ENCODE measurements at places on chromosomes 3 and 15.

- no peak for DNase-seq
Measured at GRCh38 chr3:151765685-151766084, 32.0 kb downstream of the AADACL2 start.

- DNase-seq = no peak
Measured at GRCh38 chr3:930866-931265, 162.0 kb upstream of the CNTN6 start.

- no peak for DNase-seq
Measured at GRCh38 chr3:48125013-48125705, 63.1 kb downstream of the CDC25A start.

- no peak for DNase-seq
Measured at GRCh38 chr15:63372753-63373152, 8.9 kb downstream of the CA12 start.

GRCh38 chr15:60121845-60122244 lies 117.7 kb downstream of the FOXB1 start:
- no peak for DNase-seq

GRCh38 chr15:92846741-92847140 lies 53.4 kb upstream of the CHD2 start:
- no peak for DNase-seq

DNA sequence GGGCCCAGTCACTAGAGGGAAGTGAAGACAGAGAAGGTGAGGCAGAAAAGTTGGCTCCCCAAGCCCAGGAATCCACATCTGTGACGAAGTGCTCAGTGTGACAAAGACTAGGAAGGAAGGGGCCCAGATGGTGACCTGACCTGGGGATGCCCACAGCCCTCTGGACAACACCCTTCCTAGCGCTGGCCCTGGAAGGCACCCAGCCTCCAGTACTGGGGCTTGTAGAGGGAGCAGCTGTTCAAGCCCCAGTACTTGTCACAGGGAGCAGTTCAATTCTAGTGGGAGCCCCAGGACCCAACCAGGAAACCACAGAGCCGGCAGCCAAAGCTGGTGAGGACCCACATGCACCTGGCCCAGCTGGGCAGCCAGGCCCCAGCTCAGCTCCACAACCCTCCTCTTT lies 190.8 kb downstream of the XXYLT1 start:
- no peak for DNase-seq

GRCh38 chr3:195425849-195426248 lies 17.0 kb downstream of the ACAP2 start:
- DNase-seq = no peak

GRCh38 chr3:185629554-185630181 lies 43.6 kb downstream of the SENP2 start:
- DNase-seq = no peak

GRCh38 chr3:171315919-171316318 lies 144.3 kb downstream of the TNIK start:
- no peak for DNase-seq

DNA sequence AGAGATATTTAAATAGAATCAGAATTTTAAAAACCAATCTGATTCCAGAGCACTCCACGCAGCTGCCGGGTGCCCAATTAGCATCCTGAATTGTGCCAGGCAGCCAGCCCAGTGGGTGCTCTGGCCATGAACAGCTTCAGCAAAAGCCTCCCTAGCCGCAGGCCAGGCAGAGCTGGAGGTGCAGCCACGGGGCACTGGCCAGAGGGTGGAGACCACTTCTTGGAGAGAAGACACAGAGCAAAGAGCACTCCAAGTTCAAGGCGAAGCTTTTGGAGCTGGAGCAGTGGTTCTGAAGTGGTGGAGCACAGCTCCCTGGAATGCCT lies 475.6 kb upstream of the PROK2 start:
- DNase-seq = no peak

- DNase-seq = no peak
Measured at GRCh38 chr3:168847291-168847883, 751.7 kb upstream of the GOLIM4 start.

- DNase-seq = no peak
Measured at GRCh38 chr15:58522391-58522790, 90.6 kb downstream of the LIPC start.

All from NCI-H187 treated with DMSO at 0.1 percent for 48 hours (cell line).